ENCODE measurements at places on chromosomes 7 and 10.

GRCh38 chr10:9605231-9605630 is 1412.4 kb upstream of the CELF2 start:
- DNase-seq: no peak

- peak; percentile 68 for DNase-seq
Measured at GRCh38 chr10:9547936-9548904, 1469.5 kb upstream of the CELF2 start.

DNA sequence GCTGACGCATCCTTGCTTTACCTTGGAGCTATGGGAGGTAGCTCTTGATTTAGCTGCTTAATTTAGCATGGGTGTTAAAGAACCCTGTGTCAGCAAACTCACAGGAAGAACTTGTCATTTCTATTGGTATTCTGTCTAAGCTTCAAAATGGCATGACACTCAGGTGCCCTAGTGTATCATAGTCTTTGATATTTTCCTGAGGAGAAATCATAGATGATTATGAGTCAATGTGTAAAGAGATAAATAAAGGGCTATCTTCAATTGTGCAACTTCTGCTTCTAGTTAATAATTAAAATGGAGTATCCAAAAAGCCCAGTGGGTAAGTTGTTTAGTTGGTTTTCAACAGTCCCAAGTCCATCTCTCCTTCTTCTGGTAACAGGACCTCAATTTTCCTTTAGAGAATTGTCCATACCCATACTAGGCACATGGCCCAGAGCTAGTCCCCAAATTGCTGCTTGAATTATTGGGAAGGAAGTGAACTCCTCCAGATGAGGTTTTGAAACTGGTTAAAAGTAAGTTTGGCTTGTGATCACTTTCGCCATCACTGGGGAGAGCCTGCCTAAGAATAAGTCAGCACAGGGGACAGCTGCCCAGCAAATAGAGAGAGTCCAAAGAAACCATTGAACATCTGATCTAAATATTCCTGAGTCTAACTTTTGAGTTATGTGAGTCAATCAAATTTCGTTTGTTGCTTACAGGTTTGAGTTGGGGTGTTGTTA is 169.0 kb upstream of the PHYHIPL start:
- DNase-seq: no peak

- DNase-seq: no peak
Measured at GRCh38 chr7:39336442-39336841, 229.8 kb upstream of the YAE1 start.

- peak; percentile 74 for DNase-seq
Measured at GRCh38 chr7:7103343-7104313, 78.7 kb upstream of the C1GALT1 start.

All from brain (organoid and tissue), 16 donors.